ENCODE measurements at places on chromosomes 12 and 14.

DNA sequence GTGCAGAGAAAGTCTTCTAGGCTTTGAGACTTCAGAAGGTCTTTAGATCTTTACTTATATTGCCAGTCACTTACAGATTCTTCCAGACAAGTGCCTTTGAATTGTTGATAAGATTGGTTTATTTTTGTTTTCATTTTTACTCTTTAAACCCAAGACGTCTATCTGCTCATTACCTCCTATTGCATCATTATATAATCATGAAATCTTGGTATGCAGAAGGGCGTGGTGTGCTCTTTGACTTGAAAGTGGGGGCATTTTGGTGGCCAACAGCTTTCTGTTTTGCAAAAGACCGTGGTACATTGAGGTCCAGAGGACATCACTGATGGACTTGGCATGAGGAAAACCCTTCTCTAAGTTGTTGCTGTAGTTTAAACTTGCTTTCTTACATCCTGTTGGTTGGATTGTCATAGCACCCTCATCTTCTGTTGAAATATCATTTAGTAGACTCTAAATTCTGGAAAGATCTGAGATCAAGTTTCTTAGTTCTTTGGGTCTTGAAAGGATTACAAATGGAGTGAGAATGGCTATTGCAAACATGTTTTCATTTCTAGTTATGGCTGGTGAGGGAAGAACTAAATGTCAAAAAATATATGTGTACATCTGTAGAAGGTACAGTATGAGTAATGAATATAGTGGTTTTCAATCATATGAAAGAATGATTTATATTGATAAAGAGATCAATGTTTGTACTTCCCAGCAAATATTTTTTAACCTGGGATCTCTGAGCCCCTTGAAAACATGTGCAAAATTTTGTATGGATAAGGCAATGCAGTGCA, 441.8 kb downstream of the NRXN3 start:
- DNase-seq, result no peak

- DNase-seq, result no peak
These were observed 5.1 kb upstream of the SERPINA1 start for GRCh38 chr14:94393474-94393873.

DNA sequence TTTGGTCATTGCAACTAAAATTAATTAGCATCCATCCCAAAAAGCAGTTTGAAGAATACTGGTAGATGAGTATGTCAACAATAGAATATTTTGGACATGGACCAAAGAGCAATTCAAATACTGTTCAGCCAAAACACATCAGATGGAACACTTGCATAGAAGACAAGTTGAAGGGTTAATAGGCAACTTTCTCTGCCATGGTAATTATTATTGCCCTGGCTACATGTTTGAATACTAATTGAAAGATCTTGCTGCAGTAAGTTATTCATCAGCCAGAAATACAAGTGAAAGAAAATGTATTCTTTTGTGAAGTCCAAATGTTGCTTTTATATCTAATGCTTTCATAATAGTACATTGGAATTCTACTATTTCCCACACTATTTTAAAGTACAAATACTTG, 10.1 kb downstream of the ANO6 start:
- no peak for DNase-seq

DNA sequence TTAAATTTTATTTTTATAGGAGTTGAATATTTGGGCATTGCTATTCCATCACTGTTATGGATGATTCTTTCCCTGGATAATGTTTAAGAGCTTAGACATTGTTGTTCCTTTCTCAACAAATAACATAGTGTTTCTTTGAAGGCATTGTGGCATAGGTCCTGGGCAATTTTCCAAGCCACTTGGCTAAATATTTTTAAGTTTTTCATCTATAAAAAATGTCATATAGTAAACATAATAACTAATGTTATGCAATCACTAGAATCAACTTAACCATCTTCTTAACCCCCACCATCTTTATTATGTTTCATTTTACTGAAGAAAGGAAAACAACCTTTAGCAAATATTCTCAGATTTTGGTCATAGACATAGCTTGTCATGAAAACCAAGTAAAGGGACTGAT, 600.6 kb upstream of the LMO3 start:
- no peak for DNase-seq

- no peak for DNase-seq
These were observed 39.8 kb downstream of the DACT1 start for GRCh38 chr14:58677517-58677916.

GRCh38 chr12:3253682-3254275, 176.6 kb downstream of the TSPAN9 start:
- no peak for DNase-seq

DNA sequence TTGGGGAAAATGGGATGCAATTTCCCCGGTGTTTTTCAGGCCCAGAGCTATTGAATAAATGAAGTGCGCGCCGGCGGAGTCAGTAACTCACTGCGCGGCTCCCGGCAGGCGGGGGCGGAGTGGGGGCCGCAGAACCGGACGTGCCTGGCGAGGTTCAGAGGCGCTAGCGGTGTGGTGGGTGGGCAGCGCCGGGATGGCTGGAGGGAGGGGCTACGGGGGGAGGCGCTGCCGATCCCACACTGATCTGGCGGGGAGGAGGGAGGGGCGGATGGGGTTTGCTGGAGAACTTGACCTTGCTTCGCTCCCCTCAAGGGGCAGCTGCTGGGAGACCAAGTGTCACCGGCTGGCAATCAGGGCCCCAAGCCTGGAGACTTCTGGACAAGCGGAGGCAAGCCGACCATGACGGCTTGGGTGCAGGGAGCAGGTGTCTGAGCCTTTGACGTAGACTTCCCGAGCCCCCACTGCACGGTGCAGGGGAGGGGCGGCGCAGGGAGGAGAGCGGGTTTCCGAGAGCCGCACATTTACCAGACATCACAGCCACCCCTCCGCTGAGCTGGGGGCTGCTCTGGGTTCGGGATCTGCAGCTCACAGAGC, 174.1 kb upstream of the RTL1 start:
- DNase-seq, result no peak

GRCh38 chr12:12273291-12273957, 6.6 kb upstream of the LRP6 start:
- no peak for DNase-seq

DNA sequence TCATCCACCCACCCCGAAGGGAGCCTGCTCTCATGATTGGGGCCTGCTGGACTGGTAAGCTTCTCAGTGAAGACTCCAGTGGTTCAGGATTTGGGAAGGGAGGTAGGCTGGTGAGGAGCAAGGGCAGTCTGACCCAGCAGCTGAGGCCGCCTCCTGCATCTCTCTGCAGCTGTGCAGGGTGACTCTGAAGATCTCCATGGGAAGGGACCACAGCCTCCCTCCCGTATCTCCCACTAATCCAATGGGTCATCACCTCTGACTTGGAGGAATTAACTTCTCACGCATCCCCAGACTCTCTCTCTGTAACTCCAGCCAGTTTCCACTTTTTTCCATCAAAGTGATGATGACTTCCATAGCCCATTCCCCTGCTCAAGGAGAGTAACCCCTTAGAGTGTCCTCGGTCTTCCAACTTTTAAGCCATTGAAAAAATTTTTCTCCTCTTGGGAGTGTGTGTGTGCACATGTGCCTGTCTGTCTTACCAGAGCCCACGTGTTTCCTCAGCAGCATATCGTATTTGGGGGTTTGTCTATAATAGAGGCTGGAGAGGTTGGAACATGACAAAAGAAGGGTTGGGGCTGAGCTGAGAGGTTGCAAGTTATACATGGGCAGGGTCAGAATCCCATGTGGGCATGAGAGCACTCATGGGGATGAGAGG, 11.3 kb downstream of the CLSTN3 start:
- no peak for DNase-seq

DNA sequence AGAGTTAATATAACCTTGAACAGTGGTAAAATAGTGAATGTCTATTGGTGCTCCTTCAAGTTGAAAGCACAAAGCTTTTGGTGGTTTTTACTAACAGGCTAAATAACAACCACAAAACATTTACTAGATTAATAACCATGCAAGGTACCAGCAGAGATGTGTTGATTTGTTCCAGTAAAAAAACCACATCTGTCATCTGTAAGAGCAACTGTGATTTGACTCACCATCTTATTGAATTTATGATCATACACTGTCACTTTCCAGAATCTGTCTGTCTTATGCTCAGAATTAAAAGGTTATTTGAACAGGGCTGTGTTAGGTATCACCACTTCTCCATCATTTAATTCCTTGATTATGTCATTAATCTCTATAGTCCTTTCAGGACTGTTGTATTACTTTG, 107.0 kb upstream of the PTHLH start:
- no peak for DNase-seq

Data from hepatic stellate cell (primary cell).